ENCODE measurements at places on chromosomes 12 and 14.

GRCh38 chr14:29636870-29637269 lies 290.8 kb downstream of the PRKD1 start:
- DNase-seq: no peak

DNA sequence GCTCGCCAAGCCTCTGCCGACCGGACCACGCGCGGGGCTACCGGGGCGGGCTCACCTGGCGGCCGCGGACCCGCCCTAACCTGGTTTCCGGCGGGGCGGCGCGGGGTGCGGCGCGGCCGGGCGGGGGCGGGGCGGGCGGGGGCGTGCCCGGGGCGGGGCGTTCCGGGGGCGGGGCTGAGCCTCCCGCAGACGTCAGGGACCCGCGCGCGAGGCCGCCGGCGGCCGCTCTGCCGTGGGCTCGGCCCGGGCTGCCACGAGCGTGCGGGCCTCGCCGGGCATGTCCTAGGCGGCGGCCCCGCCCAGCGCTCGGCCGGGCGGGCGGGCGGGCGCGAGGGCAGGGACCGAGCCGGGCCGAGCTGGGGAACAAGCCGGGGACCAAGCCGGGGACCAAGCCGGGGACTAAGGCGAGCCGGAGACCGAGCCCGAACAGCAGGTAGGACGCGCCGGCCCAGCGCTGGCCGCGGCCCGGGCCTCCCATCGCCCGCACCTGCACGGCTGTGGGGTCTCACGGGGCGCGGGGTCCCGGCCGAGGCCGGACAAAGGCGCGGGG lies at the start of gene CEP170B:
TSS of gene CEP170B (plus strand) at position 188 of the 550 bp plus-strand sequence. CDS start 3,183 bp downstream, outside the sequence.
- DNase-seq: peak; percentile 63

GRCh38 chr12:89856431-89856830 lies 147.8 kb upstream of the ATP2B1 start:
- peak; percentile 43 for DNase-seq

- DNase-seq: no peak
These were observed 371.8 kb downstream of the RPL10L start for GRCh38 chr14:46279776-46280175.

- DNase-seq: no peak
These were observed 1.5 kb upstream of the NOXRED1 start for GRCh38 chr14:77424862-77425261.

GRCh38 chr12:54027442-54027786 lies 826 bp upstream of the HOXC6 start:
- DNase-seq: no peak

DNA sequence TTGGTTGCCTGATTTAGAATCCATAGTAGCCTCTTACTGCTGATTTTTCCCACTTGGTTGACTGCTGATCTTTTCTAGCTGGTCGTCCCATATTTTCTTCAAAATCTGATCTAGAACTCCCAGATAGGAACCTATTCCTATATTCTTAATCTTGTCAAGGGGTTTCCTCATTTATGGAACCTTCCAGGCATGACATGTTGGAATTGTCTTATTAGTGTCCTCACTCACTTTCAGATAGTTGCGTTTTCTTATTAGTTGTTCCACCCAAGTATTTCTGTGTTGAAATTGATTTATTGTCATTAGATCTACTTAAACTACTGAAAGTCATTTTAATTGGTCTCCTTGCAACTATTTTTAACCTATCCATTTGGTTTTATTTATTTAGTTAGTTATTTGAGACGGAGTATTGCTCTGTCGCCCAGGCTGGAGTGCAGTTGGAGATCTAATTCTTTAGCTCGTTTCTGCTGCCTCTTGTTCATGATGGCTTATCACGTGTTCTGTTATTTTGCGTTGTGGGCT lies 25.0 kb downstream of the KTN1 start:
- DNase-seq: no peak

- DNase-seq: no peak
These were observed 229.2 kb downstream of the ALX1 start for GRCh38 chr12:85509081-85509856.

DNA sequence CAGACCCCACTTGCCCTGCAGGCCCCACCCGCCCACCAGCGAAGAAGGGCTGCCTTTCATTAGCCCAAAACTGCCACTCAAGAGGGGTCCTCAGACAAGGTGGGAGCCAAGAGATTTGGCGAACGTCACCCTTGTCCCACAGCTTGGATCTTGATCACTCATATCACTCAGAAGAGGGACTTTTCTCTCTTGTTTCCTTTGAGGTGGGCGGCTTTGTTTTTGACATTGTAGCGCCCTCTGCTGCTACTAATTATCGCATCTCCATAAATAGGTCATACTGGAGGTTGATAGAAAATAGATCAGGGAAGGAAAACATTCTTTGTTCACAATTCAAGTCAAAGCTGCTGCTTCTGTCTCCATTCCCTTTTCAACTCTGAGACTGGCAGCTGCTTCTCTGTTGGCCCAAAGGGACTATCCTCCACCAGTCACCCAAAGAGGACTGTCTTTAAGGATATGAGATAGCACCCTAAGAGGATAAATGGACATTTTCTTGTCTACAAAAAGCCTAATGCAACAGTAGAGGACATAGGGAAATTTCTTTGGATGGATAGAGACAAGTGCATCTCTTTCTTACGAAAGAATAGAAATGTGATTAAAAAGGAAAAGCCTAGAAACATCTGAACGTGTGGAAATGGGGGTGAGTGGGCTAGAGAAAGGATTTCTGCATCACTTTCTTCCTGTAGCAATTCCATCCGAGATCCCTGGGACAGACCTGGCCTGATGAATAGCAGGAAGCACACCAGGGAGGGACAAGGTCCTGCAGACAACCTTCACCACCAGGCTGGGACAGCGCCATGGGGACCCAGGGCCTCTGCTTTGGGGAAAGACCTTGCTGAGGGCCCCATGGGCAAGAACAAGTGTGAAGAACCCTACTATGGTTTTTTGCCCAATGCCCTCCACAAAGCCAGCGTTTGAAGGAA lies 115.8 kb downstream of the DAD1 start:
- peak; percentile 60 for DNase-seq

DNA sequence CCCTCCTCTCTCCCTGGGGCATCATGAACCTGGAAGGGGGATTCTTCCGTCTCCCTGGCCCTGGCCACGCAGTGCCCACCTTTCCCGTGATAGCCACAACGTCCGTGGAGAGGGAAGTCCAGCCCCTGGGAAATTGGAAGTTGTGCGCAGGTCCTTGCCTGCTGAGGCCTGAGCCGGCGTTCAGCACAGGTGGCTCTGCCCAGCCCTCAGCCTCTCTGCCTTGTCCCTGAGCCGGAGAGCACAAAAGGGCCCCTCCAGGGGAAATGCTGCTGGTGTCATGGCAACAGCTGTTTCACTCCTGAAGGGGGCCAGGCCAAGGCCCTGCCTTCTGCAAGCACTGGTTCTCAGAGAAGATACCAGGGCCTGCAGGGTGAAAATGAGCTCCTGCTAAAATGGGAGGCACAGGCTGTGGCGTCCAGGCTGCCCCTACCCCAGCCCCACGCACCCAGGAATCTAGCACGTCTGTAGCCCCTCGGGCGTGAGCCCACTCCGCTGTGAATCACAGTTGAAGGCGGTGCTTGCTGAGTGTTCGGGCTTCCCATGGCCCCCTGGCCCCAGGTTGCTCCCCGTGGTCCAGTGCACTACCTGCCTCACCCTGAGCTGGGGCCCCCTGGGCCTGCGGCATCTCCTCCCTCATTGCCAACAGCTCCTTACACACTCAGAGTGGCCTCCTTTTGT lies 149.4 kb downstream of the ADGRD1 start:
- DNase-seq: no peak

DNA sequence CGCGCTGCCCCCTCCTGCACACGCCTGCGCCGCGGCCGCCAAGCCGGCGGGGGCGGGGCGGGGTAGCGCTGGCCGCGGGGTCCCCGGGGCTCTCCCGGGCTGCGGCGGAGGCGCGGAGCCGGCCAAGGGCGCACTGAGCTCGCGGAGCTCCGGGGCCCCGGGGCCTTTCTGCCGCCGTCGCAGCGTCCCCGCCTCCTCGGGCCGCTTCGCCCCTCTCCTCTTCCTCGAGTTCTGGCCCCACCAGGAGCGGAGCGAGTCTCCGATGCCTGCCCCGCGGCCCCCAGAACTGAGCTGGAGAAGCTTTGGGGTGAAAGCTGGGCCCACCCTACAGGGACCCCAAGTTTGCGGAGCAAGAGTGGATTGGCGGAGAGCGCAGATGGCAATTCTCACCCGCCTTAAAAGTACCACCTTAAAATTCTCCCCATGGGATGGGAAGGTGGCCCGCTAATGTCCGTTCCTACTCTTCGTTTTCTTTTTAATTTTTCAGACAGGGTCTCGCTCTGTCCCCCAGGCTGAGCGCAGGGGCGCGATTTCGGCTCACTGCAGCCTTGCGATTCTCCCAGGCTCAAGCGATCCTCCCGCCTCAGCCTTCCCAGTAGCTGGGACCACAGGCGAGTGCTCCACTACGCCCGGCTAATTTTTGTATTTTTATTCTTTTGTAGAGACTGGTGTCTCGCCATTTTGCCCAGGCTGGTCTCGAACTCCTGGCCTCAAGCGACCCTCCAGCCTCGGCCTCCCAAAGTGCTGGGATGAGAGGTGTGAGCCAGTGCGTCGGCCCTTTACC lies 129.6 kb downstream of the NDUFA12 start:
- no peak for DNase-seq

DNA sequence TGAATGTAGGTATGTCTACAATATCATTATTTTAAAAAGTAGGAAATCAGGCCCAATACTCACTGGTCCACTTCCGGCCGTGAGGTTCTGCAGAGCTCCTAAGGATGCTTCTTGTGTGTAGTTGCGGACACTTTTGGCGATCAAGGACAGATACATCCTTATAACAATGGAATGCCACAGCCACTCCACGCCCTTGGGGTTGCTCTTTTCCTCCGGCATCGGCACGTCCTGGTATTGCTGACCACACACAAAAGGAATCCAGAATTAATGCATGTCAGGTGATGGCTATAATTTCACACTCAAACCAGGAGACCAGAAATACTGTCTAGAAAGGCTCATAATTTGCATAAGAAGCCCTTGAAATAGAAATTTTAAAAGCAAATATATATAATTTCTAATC lies 65.6 kb upstream of the YARS2 start:
- peak; percentile 30 for DNase-seq

GRCh38 chr14:104505085-104506074 lies 74.2 kb upstream of the C14orf180 start:
- no peak for DNase-seq

GRCh38 chr14:23660290-23661226 lies 24.4 kb downstream of the DHRS2 start:
- DNase-seq: no peak

GRCh38 chr12:68336889-68337303 lies 4.7 kb upstream of the MDM1 start:
- DNase-seq: no peak

DNA sequence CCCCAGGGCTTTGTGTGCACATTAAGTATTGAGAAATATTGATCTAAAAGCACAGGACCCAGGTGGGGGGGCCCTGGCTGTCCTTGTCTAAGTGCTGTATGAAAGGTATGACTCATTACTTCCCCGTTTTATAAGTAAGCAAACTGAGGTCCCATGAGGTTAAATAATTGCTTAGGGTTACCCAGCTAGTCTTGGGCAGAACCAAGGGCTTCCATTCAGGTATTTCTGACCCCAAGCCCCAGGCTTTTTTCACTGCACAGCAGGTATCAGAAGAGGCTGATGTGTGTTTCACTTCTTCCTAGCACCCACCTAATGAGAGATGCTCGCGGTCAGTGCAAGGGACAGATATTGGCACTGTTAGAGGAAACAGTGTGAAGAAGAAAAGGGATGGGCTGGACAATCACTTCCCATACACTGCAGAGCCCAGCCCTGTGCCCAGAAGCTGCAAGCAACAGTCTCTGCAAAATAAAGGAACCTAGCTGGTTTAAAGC lies 4.7 kb upstream of the TC2N start:
- no peak for DNase-seq

GRCh38 chr14:100522616-100523099 lies 64.6 kb downstream of the BEGAIN start:
- DNase-seq: no peak

DNA sequence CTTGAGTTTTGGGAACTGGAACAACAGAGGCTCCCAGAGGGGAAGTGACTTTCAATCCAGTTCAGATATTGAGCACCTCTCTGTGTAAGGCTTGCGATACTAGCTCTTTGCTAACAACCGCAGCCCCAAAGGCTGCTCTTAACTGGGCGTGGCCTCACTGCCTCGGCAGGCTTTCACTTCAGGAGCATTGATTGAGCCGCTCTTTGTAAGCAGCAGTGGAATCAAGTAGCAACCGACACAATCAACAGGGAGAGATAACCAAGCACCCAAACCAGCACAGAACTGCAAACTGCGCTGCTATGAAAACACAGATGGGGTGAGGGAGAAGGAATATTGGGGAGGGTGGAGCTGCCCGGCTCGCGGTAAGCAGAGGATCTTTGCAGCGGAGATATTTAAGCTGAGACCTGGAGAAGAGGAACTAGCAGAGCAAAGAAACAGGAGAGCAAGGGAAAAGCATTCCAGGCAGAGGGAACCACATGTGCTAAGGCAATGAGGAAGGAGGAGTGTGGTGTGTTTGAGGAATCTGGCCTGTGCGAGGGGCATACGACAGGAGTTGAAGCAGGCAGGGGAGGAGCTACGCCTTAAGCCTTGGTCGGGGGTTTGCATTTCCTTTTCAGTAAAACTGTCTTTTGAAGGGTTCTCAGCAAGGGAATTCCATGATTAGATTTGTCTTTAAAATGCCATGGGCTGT lies 17.3 kb upstream of the YY1 start:
- DNase-seq: peak; percentile 73

DNA sequence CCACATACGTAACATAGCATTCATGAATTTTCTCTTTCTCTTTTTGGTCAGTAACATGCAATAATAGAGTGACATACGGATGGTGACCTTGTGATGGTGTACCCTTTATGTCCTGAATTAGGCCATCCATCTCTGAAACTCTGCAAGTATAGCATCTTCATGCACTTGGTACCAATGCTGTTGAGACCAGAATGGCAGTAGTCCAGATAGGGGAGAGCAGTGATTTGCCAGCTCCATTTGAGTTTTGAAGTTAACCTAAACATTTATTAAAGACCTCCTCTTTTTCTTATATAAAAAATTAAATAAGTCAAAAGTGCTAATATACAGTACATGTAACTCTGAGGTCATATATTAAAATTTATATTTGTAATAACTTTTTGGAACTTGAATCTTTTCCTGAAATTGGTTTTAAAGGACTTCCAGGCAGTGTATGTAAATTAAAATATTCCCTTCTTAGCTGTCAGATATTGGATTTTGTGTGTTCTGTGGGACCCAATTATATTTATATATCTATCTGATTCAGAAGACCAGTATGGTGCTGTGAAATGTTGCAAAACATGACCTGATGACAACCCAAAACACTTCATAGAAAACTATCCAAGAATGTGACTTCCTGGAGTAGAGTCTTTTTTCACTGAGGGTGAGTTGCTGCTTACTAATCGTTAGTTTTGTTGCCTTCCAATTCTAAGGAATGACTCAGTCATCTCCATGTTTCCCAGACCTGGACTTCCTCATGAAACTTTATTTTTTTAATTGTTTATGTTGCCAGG lies 3.5 kb downstream of the ELK3 start:
- DNase-seq: peak; percentile 87

- no peak for DNase-seq
These were observed 894.9 kb downstream of the VRK1 start for GRCh38 chr14:97692084-97692483.

GRCh38 chr12:26512213-26512612 lies 316.8 kb downstream of the SSPN start:
- DNase-seq: no peak

Data from cardiac muscle cell (in vitro differentiated cells and primary cell).